ENCODE measurements at places on chromosomes 12 and 14. TPM values are rescaled to one million over a fixed set of nuclear protein-coding genes. Genes with fewer than 3 reads are reported as not detected.

Gene PDZRN4
- 0.52 TPM for total RNA-seq

DNA sequence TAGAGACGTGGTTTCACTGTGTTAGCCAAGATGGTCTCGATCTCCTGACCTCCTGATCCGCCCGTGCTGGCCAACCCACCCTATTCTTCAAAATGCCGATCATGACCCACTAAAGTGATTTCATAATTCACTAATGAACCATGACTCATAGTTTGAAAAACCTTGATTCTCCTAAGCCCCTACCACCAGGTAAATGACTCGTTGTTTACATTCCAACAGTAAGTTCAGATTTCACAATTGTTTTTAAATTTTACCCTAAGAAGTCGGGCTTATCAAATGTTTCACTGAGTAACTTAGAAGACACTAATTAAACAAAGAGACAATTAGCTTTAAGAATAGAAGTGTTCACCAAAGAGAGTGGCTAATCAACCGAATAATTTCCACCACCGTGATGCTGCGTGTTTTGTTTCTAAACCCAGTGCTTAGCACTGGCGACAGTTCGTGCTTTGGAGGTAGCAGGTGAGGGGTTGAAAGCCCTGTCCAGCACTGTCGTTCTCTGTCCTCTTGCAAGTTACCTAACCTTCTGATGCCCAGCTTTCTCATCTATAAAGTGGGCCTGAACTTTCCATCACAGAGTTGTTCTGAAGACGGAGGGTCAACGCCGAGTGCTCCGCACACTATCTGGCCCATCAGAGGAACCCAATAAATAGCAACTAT is 136.5 kb downstream of the NTF3 start:
- DNase-seq, result no peak

- no peak for DNase-seq
Measured at GRCh38 chr14:52352569-52352968, 38.5 kb downstream of the PTGER2 start.

GRCh38 chr14:104609666-104610065 is 5.1 kb upstream of the TMEM179 start:
- no peak for DNase-seq

DNA sequence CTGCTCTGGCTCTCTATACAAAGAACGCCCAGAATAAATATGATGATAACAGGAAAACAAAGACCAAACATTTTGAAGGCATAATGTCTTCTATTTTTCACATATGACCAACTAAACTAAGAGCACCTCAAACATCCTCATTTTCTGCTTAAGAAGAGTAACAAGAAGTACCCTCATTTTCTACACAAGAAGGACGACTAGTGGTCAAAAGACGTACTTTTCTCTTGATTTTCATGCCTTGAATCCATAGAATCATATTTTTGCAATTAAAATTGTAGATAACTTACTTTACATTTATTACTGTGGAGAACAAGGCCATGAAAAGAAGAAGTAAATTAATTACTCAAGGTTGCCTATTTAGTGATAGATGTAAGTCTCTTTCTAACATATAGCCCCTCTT is 358.6 kb downstream of the DUSP6 start:
- DNase-seq, result no peak

DNA sequence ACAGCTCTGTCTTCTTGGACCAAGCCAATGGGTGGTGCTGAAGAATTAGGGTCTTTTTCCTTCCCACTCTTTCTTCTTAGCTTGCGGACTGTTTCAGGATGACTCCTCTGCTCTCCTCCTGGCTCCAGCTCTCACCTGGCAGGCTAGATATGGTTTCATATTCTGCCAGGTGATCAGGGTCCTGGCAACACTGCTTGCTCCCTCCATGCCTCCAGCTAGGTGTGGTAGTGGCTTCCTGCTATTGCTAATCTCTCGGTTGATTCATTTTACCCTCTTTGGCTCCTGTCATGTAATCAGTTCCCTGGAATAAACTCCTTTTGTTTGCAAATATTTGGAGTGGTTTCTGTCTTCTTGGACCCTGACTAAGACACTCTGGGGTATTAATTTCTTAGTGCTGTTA is 4.3 kb upstream of the GZMH start:
- DNase-seq, result no peak

- DNase-seq, result no peak
Measured at GRCh38 chr12:56375598-56376434, 13.2 kb upstream of the APOF start.

Gene SYT1
- total RNA-seq, result 1.0 TPM

- DNase-seq, result no peak
Measured at GRCh38 chr12:100830003-100830795, 35.6 kb downstream of the ANO4 start.

Gene PRB2
- not detected for total RNA-seq

DNA sequence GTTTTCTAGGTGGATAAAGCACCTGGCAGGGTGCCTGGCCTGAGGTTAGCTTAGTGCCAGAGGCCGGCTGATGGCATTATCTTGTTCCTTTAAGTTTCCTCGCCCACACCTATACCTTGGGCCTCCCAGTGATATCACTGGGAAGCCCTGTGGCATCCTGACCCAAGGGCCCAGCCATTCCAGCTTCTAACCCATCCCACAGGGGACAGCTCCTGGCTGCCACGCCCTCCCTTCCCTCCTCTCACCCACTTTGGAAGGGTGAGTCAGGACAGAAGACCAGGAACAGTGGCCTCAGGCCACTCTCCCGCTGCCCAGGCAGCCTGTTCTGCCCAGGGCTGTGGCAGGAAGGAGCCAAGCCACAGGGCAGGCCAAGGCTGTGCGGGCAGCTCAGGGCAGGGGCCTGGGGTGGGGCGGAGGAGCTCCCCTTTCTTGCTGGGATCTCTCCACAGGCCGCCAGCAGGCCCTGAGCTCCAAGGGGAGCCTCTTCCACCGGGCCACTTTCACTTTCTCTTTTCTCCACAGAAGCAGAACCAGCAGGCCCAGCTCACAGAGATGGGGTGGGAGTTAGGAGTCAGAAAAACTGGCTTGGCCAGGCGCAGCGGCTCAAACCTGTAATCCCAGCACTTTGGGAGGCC is 75.1 kb downstream of the IRF2BPL start:
- peak; percentile 50 for DNase-seq

Gene USP44
- total RNA-seq, result 7.0 TPM

GRCh38 chr12:67472539-67472938 is 176.0 kb upstream of the DYRK2 start:
- no peak for DNase-seq

Gene SDR9C7
- total RNA-seq, result not detected

- DNase-seq, result no peak
Measured at GRCh38 chr12:88844426-88844825, 264.2 kb upstream of the KITLG start.

DNA sequence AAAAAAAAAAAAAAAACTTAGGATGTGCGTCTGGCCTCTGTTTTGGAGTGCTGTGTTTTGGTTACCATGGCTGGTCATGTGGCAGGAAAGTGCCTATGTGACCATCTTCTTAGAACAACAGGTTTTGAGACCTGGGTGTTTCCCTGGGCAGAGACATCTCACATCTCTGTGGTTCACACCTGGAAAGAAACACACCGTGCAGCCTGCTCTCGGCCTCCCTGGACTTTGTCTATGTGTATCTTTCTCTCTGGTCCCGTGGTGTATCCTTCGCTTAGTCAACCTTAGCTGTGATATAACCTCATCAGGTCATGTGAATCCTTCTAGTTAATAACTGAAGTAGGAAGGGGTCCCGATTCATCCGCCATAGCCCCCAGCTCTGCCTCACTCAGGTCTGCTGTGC is 22.6 kb downstream of the ACADS start:
- no peak for DNase-seq

Gene WNT1
- total RNA-seq, result not detected

Gene KCNH5
- total RNA-seq, result not detected

DNA sequence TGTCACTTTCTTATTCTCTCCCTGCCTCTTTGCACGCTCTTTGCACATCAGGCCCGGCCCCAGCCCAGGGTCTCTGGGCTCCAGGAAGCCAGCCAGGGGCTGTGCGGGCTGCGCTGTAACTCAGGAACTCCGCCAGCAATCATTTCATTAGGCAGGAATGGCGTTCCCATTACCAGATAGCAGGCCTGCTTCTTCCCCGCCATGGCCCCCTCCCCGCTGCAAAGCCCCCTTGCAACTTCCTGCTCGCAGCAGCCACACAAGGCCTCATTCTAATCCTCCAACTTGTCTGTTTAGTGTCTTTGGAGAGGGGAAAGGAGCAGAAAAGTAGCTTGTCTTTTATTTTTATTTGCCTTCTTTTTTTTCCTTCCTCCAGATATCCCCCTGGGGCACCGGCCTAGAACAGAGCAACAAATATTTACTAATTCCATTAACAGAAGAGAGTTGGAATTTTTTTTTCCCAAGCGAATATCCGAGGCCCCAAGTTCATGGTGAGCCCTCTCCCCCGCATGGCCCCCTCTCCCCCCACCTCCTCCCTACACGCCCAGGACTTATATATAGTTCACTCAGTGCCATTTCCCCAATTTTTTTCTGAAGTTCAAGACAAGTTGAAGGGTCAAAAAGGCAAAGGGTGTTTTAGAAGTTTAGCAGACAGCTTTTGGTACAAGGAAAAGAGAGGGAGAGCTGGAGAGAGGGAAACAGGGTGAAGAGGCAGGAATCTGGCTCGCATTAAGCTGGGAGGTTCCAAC is 329.4 kb upstream of the TBX3 start:
- DNase-seq, result peak; percentile 3

GRCh38 chr14:56809270-56810146 is 771 bp downstream of the OTX2 start:
- DNase-seq, result no peak
